ENCODE measurements at places on chromosomes 6 and 20.

GRCh38 chr6:138428944-138429598 is 25.0 kb downstream of the HEBP2 start:
- no peak for DNase-seq

- peak; percentile 81 for DNase-seq
These were observed 31.7 kb upstream of the TBPL1 start for GRCh38 chr6:133921249-133921859.

DNA sequence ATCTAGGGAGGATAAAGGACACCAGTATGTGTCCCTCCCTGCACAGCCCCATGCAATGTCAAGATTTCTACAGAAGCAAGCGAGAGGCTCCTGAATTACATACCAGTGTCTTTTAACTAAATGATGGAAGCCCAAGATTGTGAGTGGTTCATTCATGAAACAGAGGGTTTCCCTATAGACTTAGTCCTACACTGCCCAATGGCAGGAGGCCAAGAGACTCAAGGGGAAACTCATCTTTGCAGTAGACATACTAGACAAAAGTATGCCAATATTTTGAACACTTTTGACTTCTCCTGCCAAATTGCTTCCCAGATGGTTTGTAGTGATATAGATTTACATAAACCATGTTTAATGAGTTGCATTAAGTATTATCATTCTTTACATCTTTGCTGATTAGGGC is 557.2 kb upstream of the JAG1 start:
- peak; percentile 86 for DNase-seq

- no peak for DNase-seq
These were observed 149.6 kb downstream of the BACH2 start for GRCh38 chr6:90146921-90147649.

GRCh38 chr20:48571949-48572847 is 255.6 kb downstream of the PREX1 start:
- DNase-seq = no peak
